ENCODE measurements at places on chromosomes 3 and 15. TPM values are rescaled to one million over a fixed set of nuclear protein-coding genes. Genes with fewer than 3 reads are reported as not detected.
A peak's percentile ranks its signal among the peaks of the same experiment; 100 is the strongest.

- DNase-seq, result peak; percentile 50
Measured at GRCh38 chr3:187016639-187017345, 86.5 kb downstream of the ST6GAL1 start.

TARS3 gene
- 10.6 TPM for polyA plus RNA-seq

DNA sequence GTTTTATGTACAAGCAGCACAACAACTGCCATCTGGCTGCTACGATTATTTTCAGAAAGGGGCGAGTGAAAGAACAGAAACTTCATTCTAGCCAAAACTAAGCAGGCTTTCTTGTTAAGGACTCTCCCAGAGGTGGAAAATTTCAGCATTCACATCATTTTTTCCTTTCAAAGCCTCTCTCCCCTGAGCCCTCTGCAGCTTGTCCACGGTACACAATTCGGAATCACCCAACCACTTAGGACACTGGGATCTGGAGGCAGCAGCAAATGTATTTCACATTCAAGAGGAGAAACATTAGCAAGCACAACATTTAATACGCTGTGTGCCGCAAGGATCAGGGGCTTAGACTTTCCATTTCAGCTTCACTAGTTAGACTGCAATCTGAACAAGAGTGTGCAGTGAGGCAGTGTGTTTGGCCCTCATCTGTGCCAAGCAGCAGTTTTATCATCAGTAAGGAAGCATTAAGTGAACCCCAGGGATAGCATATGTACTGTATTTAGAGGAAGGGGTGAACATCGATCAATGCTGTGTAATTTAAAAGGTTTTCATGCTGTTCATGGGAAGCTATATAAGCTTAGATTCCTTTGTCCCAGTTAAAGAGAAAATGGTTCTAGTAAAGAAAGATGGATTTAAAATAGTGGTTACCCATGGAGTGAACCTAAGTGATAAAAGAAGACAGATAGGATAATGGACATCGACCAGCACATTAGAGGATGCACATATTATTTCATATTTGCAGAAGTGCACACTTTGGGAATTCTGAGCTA lies 504.9 kb downstream of the TBL1XR1 start:
- DNase-seq, result no peak

DNA sequence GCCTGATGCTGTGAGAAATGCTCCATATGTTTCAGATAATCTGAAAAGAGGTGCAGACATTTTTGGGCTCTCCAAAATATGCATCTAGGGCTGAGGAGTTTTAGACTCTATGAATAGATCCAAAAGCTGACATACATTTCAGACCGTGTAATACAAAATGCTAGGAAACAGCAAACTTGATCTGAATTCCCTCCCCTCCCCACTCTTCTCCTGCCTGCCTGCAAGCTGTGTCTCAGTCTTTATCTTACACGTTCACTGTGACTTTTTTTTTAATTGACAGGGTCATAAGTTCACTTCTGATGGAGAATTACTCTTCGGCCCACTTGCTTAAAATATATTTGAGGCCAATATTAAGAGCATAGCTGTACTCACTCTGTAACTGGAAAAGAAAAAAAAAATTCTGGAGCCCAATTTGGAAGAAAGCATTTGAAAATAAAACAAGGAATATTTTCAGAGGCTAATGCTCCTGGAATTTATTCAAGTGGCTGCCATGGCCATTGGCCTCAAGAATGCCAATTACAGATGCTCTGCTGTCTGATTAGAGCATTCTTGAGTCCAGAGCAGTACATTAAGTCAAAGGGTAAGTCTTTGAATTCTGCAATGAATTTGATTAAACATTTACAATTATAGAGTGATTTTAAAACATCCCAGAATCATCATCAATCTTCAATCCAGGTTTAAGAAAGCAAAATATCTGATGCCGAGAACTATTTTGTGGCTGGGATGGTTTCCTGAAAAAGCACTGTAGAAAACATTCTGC lies 146.2 kb upstream of the SEMA6D start:
- no peak for DNase-seq

- no peak for DNase-seq
Measured at GRCh38 chr3:195805181-195805580, 6.5 kb downstream of the MUC4 start.

DNA sequence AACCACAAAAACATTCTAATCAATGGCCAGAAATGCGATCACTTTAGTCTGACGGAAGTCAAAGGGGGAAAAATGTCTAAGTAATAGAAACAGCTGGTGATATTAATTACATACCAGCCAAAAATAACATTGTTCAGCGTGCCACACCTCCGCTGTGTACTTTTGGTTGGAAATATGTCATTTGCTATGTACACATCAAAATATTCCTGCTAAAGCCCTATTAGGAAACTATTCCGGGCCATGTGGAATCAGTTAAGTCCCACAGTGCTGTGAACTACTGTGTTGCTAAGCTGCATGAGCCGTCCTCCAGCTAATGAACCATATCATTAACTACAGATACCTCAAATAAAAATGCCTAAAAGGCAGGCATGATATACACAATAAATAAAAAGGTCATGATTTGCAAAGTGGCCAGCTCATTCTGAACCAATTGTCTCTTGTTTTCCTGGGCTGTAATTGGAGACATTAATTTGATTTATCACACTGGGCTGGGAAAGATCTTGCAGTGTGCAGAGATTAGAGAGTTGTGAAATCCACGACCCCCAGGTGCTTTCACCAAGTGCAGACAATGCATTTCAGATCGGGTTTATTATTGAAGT lies 200.5 kb upstream of the LRTM1 start:
- DNase-seq, result no peak

DNA sequence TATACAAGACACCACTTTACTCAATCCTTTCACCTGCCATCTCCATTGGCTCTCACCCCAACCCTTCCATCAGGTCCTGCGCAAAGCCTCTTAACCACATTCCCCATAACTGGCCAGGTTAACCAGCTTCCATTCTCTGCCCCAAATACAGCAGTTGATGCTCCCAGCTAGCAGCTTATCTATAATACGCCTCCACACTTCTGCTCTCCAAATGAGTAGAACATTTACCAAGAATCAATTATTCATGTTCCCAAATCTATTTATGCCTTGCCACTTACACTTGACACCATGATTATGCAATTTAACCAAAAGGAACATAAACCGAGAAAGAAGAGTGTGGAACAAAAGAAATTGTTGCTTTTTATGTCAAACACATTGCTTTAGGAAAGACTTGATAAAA lies 103.7 kb upstream of the TPM1 start:
- no peak for DNase-seq

TRANK1 gene
- 8.5 TPM for polyA plus RNA-seq

DNA sequence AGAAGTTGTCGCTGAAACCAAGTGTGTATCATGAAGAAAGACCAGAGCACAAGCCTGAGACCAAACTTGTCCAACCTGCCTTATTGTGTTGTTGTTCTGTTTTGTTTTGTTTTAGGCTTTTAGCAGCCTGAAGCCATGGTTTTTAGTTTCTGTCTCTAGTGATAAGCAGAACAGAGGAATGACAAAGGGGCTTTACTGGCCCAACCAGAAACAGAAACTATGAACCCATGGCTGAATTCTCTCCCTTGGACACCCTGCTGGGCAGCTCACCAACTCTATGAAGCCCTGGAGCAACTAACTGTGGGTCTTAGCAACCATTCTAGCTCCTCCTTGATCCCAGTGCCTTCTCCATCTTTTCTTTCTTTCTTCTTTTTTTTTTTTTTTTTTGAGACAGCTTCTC lies 30.3 kb downstream of the HCLS1 start:
- no peak for DNase-seq

DNA sequence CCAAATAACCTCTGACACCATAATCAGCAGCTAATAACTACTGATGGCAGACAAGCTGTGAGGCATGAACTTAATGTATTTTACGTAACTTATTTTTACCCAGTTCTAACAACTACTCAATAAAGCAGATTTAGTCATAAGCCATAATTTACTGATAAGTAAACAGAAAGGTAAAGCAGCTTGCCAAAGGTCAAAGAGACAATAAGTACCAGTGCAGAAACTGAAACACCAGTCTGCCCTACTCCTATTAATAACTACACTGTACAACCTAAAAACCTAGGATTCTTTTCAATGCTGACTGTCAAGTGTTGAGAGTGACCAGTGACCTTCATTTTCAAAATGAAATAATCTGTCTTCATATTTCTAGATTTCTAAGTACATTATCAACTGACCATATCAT lies 152.2 kb downstream of the NR2E3 start:
- DNase-seq, result no peak

DNA sequence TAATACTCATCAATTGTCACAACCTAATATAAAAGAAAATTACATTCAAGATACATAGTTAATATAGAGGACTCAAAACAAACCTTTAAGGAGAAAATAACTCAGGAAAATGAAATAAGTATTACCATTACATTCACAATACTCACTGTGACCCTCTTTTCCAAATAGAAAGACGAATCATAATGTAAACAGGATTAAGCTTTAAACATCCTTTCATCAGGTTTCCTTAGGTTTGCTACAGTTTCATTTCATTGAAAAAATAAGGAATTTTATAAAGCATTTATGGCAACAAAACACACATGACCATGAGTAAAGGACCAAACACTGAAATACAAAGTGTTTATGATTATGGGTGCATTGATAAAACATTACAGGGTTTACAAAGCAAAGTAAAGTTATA lies 162.7 kb downstream of the ALCAM start:
- DNase-seq, result no peak

GABRB3 gene
- polyA plus RNA-seq, result 1.8 TPM

GRCh38 chr3:14845180-14845579 lies 26.4 kb downstream of the FGD5 start:
- DNase-seq, result no peak

PAQR5 gene
- 4.7 TPM for polyA plus RNA-seq

CCDC71 gene
- polyA plus RNA-seq, result 0.60 TPM

DNA sequence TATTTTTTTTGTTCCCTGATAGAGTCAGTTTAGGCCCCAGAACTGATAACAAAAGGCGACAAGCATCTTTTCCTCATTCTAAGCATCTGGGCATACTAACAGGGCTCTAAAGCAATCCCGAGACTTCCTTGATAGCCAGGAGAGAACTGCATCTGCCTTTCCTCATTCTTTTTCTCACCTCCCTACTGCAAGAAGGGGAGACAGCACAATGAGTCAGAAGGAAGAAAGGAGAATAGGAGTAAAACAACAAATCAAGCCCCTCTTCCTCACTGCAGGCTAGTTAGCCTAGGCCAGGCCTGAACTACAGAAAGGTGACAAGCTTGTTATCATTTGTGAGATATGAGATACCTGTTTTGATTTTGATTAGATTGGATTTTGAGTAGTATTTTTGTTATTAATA lies 97.9 kb downstream of the NAALADL2 start:
- no peak for DNase-seq

SPTBN5 gene
- 2.6 TPM for polyA plus RNA-seq

ABI3BP gene
- 12.9 TPM for polyA plus RNA-seq

GRCh38 chr15:39095218-39095879 lies 485.5 kb upstream of the THBS1 start:
- DNase-seq, result no peak

PLXND1 gene
- polyA plus RNA-seq, result 24.9 TPM

BDH1 gene
- polyA plus RNA-seq, result 61.8 TPM

SQOR gene
- 30.1 TPM for polyA plus RNA-seq

GRCh38 chr15:81962482-81962881 lies 83.3 kb downstream of the MEX3B start:
- DNase-seq, result no peak

SNX22 gene
- polyA plus RNA-seq, result 7.5 TPM

- DNase-seq, result no peak
Measured at GRCh38 chr15:51621155-51621765, 1.3 kb downstream of the DMXL2 start.

DNA sequence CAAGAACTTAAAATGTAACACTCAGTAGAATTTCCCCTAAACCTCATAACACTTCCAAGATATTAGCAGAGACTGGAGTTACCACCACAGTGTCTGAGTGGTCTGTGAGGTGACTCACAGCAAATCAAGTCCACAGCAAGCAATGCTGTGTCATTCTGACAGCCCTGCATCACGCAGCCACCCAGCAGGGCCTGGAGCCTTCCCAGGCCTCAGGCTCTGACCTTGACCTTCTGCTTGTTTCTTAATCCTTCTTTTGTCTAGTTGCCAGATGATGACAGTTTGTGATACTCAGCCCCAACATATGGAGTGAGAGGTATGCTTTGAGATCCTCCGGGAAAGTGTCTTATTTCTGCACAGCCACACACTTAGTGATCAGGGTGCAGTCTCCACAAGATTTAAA lies 82.5 kb downstream of the TOP2B start:
- DNase-seq, result peak; percentile 58

DNA sequence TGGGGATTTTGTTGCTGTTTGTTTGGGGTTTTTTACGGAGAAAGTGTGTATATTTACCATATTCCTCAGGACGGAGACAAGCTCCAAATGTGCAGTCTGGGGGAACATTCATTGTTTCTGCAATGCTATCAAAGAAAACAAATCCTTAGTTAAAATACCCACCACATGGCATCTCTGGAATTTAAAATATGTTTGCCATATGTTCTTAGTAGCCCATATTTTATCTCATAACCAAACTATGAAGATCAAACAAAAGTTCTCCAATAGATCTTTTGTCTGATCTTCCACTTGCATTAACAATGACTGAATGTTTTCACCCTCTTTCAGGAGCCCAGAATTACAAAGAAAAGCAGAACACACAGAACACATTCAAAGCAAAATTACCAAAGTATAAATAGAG lies 35.3 kb downstream of the EFHB start:
- no peak for DNase-seq

- no peak for DNase-seq
Measured at GRCh38 chr3:2523281-2523836, 424.7 kb downstream of the CNTN4 start.

DNA sequence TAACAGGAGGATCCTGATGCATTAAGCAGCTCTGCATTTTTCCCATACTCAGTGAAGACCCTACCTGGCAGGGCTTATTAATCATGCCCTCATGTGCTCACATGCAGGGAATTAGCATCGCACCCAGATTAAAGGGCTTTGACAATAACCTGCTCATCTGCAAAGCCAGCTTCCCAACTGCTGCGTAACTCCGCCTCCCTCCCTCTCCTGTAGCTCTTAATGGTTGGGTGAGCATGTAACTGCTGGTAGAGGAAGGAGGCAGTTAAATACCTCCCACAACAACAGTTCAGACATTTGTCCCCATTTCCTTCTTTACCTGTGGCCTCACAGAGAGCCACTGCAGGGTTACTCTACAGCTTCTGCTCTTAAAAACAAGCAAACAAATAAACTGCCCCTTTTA lies 203.6 kb upstream of the WNT5A start:
- no peak for DNase-seq

DNA sequence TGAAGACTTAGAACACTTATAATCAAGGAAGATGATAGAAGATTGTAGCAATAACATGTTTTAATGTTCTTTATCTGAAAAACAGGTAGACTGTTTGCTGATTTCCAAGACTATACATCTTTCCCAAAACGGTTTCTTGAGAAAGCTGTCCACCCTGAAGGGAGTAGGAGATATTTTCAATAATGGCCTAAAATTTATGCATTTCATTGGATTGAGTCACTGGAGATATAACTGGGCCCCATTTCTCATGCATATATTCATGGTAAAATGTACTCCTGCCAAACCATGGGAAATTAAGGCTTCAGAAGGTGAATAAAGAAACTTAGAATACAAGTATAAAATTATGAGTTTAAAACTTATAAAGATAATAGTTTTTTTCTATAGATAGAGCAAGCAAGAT lies 143.9 kb downstream of the LSAMP start:
- DNase-seq, result no peak

GRCh38 chr3:176430244-176431037 lies 766.8 kb downstream of the TBL1XR1 start:
- peak; percentile 48 for DNase-seq

OXTR gene
- 0.97 TPM for polyA plus RNA-seq

ASB14 gene
- polyA plus RNA-seq, result 0.19 TPM
